ENCODE measurements at places on chromosomes 11 and 22.
A peak's percentile ranks its signal among the peaks of the same experiment; 100 is the strongest.

- no peak for DNase-seq
These were observed 272.8 kb downstream of the FAM76B start for GRCh38 chr11:95516786-95517185.

DNA sequence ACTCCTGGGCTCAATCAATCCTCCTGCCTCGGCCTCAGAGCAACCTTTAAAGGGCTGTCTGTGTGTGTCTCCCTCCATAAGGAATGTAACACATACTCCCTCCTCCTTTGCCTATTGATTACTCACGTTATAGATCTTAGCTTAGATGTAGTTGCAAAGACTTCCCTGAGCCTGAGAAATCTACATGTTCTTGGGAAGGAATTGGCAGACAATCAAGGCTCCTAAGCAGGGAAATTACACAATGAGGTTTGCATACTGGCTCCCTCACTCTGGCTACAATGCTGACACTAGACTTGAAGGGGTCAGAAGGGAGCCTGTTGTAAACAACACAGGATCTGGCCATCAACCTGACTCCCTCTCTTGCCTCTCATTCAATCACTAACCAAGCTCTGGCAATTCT lies 5.2 kb upstream of the OLFML1 start:
- no peak for DNase-seq

- DNase-seq, result no peak
These were observed 120.8 kb upstream of the POU2AF2 start for GRCh38 chr11:111124724-111125123.

DNA sequence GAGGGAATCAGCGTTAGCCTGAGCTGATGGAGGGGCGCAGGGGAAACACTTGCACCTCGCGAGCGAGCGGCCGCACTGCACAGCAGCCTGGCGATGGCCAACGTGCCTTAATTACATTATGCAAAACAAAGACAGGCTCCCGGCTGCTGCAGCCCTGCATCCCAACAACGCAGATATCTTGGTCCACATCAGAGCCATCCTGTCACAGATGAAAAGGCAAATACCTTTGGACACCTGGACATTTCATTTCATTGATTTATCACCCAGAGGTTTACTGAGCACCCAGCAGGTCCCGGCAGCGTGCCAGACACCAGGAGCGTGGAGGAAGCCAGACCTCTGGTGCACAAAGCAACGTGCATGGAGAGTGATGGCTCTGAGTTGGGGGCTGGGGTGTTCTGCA lies 843.0 kb downstream of the TBC1D22A start:
- DNase-seq, result no peak

DNA sequence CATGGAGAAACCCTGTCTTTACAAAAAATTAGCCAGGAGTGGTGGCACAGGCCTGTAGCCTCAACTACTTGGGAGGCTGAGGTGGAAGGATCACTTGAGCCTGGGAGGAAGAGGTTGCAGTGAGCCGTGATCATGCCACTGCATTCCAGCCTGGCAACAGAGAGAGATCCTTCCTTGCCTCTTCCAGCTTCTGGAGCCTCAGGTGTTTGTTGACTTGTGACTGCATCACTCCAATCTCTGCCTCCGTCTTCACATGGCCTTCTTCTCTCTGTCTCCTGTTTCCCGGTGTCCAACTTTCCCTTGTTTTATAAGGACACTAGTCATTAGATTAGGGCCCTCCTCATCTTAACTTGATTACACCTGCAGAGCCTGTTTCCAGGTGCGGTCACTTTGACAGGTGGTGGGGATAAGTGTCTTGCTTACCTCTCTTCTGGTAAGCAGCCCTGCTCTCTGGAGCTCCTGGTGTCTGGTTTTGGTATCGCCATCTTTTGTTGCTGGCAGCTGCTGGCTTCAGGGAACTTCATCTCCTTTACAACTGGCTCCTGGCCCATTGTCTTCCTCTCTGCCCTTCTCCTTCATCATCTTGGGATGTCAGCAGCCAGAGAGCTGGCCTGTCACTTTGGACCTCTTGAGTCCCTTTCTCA lies 8.2 kb upstream of the USP2 start:
- DNase-seq, result no peak

GRCh38 chr11:14414470-14415461 lies 55.8 kb upstream of the RRAS2 start:
- DNase-seq, result peak; percentile 44

- no peak for DNase-seq
These were observed 37.6 kb downstream of the CELSR1 start for GRCh38 chr22:46499805-46500189.

DNA sequence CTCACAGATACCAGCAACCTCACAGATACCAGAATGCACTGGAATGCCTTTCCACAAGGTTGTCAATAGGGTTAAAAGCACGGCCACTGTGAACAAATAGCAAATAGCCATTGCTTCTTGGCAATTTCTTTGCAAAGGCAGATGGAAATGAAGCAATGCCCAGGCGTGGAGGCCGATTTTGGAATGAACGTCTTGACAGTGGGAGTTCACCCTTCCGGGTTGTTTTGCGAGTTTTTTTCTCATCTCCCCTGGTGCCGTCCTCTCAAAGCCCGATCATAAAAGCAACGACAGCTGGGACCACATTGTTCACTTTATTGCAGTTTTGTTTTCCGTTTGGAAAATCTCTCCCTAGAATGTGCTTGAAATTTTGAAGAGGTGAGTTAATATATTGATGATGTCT lies 38.0 kb upstream of the CD82 start:
- DNase-seq, result no peak

- no peak for DNase-seq
These were observed 47.1 kb downstream of the MYH9 start for GRCh38 chr22:36340621-36341020.

GRCh38 chr11:13486926-13487660 lies 8.7 kb downstream of the PTH start:
- peak; percentile 56 for DNase-seq

DNA sequence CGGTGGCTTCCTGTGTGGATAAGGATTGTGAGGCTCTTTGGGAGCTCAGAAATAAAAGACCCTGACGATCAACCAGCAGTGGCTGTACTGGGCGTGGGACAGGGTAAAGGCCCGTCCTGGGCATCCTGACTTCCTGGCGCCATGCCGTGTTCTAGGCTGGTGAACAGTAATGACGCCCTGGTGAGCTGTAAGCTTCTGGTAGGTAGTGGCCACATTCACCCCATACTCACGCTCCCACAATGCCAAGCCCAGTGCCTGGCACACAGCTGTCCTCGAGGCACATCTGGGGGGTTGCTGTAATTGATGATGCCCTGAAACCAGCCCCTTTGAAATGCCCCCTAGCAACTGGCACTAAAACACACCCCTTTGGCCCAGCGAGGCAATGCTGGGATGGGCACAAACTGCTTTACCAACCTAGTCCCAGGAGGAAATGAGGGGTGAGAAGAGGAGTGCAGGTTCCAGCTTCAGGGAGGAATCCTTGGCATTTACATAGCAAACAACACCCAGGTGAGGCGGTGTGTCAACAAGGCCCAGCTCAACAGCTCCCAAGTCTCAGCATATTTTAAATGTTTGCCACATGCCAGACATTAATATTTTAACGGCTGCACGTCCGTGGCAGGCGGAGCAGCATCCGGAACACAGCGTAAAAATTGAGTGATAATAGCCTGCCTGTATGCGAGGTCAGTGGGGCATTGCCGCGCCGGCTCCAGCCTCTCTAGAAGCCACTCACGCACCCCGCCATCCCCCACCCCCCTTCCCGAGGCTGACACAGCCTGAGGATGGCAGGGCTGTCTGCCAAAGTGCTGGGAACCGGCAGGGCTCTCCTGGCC lies 79.3 kb downstream of the DSCAML1 start:
- DNase-seq, result no peak

DNA sequence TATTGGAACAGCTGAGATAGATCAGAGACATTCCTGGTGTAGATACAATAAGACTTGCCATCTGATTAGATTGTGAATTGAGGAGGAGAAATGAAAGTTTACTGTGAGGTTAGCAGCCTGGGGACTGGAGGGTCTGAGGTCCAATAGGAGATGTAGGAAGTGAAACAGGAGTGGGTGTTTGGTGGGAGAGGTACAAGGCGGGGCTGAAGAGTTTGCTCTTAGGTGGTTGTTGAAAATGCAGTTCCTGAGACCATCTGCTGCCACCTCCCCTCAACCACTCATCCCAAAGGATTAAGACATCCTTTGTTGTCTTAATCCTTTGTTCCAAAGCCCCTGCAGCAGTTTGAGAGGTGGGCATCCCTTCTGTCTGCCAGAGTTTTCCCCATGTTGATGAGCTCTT lies 14.8 kb downstream of the PIWIL4 start:
- no peak for DNase-seq

DNA sequence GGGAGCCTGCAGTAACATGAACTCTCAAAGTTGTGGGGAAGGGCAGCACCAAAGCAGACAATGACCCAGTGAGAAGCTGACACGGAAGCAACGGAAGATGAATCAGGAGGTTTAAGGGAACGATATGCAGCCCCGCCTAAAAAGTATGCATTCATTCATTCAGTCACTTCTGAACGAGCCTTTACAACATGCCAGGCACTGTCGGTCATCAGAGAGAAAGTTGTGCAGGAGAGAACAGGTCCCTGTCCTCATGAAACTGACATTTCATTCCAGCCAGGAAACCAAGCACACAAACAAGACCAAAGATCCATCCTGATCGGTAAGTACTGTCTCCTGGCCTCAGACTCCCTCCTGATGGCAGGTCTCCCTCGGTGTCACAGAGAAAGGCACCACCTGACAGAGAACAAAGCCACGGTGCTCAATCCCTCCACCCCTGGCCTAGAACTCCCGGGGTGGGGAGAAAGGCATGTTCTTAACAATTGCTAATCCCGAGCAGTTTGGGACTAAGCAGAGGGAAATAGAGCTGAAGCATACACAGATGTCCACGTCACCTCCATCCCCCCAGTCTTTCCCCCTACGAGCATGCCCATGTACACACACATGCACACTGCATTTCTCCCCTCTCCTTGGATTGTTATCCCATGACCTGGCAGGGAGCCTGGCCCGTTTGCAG lies 49.3 kb downstream of the LRFN4 start:
- DNase-seq, result no peak

DNA sequence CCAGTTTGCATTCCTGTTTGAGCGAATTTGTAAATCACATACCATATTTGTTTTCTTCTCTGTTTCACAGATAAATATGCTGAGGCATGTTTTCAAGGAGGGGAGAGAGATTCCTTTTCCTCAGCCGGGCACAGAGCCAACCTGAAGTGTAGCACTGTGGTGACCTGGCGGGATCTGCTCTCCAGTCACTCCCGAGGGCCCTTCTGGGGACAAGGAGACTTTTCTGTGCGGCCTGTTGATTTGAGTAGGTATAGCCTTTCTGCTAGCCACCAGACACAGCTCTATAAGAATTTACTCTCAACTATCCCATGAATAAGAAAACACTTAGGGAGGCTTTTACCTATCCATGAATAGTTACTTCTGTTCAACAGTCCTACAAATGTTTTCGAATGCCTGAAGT lies 63.5 kb upstream of the FDX1 start:
- no peak for DNase-seq

DNA sequence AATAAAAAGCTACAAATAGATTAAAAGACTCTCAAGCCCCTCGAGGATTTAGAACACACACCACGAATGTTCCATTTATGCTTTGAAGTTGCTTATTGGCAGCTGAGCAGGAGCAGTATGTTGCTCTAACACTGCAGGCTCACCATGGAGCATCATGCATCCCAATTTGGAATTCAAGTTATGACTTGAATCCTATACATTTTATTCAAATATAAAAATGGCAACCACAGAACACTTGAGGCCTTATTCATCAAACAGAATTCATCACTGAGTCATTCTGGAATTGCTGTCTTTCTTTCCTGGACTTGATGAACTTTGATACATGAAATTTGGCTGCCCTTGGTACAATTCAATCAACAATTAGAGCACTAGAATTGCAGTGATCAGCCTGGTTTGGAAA lies 24.5 kb upstream of the BLID start:
- no peak for DNase-seq

- DNase-seq, result no peak
These were observed 737 bp downstream of the PPP2R1B start for GRCh38 chr11:111765320-111765983.

GRCh38 chr11:72430741-72431570 lies 3.4 kb downstream of the CLPB start:
- no peak for DNase-seq

DNA sequence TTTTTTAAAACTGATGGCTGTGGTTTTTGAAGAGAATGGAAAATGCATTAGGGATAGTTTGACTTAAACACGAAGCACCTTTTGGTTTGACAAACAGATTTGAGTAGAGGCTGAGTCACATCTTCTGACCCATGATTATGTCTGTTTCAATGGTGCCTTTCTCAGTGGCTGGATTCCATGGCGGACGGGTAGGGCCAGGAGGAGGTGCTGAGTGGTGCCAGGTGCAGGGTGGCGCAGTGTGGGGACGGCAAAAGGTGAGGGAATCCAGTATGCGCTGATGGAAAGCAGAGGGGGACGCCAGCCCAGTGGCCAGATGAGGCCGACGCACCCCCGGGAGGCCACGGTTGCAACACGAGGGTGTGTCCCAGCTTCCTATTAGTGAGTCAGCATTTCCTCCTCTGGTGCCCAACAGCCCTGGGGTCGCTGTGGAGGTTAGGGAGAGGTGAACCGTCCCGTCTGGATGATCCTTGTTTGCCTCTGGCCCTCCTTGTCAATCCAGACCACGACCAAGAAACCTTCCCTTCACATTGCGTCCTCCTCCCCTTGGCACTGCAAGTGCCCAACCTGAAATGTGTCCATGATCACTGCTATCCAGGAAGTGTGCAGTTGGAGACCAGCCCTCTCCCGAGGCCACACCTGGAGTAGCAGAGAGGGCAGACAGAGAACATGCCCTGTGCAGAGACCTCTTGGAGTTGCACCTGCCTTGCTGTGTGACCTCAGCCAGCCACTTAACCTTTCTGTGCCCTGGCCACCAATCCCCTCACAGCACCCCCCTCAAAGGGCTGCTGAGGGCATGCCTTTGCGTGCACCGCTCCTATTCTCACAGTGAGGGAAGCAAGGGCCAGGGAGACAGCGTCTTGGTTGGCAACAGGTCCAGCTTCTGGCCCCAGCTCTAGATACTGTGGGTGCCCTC lies 32.5 kb upstream of the ATXN10 start:
- DNase-seq, result no peak

- DNase-seq, result no peak
These were observed 23.2 kb downstream of the ARHGAP1 start for GRCh38 chr11:46677169-46677568.

DNA sequence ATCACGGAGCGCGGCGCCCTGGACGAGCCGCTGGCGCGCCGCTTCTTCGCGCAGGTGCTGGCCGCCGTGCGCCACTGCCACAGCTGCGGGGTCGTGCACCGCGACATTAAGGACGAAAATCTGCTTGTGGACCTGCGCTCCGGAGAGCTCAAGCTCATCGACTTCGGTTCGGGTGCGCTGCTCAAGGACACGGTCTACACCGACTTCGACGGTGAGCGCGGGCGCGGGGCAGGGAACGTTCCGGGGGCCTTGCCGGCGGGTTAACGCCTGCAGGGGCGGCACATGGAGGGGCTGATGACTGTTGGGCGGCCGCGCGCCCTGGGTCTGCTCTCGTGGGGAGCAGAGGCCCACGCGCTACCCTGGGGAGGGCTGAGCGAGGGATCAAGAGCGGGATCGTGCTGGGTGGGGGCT lies 1.0 kb downstream of the PIM3 start:
- no peak for DNase-seq

- no peak for DNase-seq
These were observed 39.0 kb downstream of the WT1 start for GRCh38 chr11:32396331-32396730.

Measured in activated CD4-positive, alpha-beta T cell treated with anti-CD3 and anti-CD28 coated beads for 24 hours (primary cell).